ENCODE measurements at places on chromosomes 5 and 9. TPM values are rescaled to one million over a fixed set of nuclear protein-coding genes. Genes with fewer than 3 reads are reported as not detected.

GRCh38 chr9:114894206-114894605 lies 36.2 kb downstream of the TNFSF8 start:
- DNase-seq: no peak

- DNase-seq: no peak
These were observed 119.0 kb upstream of the SLC25A48 start for GRCh38 chr5:135715267-135716055.

GRCh38 chr5:66277981-66278380 lies 133.9 kb downstream of the SREK1 start:
- DNase-seq: no peak

GRCh38 chr5:6717247-6717646 lies 4.0 kb downstream of the TENT4A start:
- DNase-seq: no peak

- DNase-seq: no peak
These were observed 18.9 kb downstream of the SEMA4D start for GRCh38 chr9:89478821-89479668.

Gene COL23A1
- polyA plus RNA-seq: 4.8 TPM

Data from GM23338 (cell line).